ENCODE measurements at places on chromosomes 1 and 21. TPM values are rescaled to one million over a fixed set of nuclear protein-coding genes. Genes with fewer than 3 reads are reported as not detected.

GRCh38 chr1:245008761-245009160 is 144.4 kb upstream of the HNRNPU start:
- DNase-seq: no peak

GRCh38 chr1:174366946-174367345 is 80.8 kb upstream of the GPR52 start:
- DNase-seq: no peak

The CYP4A22 gene
- 69.9 TPM for total RNA-seq

DNA sequence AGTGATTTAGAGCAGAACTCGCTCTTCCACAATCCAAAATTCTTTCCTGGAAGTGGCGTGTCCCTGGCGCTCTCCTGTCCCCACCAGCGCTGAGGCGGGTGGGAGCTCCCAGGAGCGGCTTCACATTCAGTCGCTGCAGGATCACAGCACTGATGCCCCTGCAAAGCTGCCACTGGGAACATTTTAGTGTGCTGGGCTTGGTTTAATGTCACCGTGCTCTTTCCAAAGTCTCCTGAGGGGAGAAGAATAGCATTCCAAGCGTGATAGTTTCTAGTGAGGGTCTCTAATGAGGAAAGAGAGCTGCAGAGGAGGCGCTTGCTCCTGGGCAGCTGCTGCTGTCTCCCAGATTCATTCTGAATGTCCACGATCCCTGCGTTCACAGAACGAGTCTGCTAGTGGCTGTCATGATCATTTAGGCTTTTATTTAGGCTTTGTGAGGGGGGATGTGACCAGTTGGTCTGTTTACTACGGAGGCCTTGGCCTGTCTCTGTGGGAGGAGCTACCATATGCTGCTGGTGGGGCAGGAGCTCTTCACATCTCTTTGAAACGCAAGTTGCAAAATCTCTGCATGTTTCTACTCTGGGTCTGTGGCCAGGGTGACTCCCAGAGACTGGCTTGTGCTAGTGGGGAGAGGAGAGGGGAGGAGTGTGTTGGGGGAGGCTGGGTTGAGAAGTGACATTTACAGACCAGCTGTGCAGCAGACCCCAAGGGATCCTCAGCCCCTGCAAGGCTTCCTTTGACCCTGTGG is 23.4 kb downstream of the OLFML3 start:
- DNase-seq: no peak

The LCE1A gene
- total RNA-seq: not detected

GRCh38 chr1:21634806-21635535 is 34.2 kb downstream of the RAP1GAP start:
- DNase-seq: no peak

DNA sequence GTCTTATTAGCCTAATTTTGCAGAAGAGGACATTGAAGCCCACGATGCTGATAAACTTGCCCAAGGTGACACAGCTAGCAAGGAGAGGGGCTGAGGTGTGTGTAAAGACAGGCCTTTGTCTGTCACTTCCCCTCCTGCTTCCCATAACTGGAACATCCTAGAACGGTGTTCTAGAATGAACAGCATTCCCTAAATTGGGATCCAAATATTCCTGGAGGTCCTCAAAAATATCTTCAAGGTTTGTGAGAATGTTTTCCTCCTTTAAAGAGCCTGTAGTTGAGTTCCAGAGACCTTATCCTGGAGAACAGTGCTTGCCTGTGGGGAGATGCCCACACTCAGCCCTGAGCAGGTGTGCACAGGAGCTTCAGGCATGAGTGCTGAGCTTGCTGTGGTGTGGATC is 41.5 kb upstream of the SAMD13 start:
- DNase-seq: no peak

DNA sequence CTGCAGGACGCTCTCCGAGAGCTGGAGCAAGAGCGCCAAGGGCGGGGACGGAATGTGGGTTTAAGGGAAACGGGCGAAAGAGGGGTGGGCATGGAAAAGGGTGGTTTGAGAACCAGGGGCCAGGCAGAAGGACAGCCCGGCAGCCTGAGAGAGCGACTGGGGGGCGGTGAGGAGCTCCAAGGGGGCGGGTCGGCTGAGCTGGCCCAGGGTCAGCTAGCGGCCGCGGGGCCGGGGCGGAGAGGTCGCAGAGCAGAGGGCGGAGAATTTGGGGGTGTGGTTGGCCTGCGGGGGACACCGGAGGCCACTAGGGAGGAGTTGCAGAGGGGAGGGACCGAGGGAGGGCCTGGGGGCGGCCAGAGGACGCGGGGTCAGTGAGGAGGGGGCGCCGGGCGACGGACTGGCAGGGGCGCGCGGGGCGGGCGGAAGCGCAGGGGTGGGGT is 54.7 kb downstream of the NDUFS5 start:
- no peak for DNase-seq
